Foreskin keratinocyte (primary cell): ENCODE measurements at places on chromosomes 5 and 9.
A peak's percentile ranks its signal among the peaks of the same experiment; 100 is the strongest.

- DNase-seq, result no peak
Measured at GRCh38 chr5:159038907-159039306, 60.8 kb downstream of the EBF1 start.

DNA sequence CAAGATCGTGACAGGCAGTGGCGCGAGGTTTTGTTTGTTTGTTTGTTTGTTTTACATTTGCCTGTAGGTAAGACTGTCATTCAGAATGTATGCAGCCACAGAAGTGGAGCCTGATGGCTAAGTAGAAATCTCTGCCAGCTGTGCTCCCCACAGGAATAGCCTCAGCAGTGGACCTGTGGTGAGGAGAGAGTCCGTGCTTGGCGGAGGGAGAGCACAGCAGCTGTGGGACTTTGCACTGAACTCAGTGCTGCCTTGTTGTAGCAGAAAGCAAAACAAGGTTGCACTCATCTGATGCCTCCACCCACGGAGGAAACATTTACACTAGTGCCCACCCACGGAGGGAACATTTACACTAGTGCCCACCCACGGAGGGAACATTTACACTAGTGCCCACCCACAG, 4.4 kb upstream of the ZNF782 start:
- DNase-seq, result no peak

GRCh38 chr5:58255970-58256369, 203.9 kb downstream of the PLK2 start:
- no peak for DNase-seq

GRCh38 chr9:133740911-133741310, 2.8 kb upstream of the SARDH start:
- no peak for DNase-seq

GRCh38 chr9:18014556-18014955, 435.7 kb downstream of the SH3GL2 start:
- peak; percentile 13 for DNase-seq

GRCh38 chr9:88984543-88984883, 6.8 kb upstream of the S1PR3 start:
- peak; percentile 57 for DNase-seq

- peak; percentile 47 for DNase-seq
Measured at GRCh38 chr9:71303351-71303750, 181.9 kb upstream of the TRPM3 start.

DNA sequence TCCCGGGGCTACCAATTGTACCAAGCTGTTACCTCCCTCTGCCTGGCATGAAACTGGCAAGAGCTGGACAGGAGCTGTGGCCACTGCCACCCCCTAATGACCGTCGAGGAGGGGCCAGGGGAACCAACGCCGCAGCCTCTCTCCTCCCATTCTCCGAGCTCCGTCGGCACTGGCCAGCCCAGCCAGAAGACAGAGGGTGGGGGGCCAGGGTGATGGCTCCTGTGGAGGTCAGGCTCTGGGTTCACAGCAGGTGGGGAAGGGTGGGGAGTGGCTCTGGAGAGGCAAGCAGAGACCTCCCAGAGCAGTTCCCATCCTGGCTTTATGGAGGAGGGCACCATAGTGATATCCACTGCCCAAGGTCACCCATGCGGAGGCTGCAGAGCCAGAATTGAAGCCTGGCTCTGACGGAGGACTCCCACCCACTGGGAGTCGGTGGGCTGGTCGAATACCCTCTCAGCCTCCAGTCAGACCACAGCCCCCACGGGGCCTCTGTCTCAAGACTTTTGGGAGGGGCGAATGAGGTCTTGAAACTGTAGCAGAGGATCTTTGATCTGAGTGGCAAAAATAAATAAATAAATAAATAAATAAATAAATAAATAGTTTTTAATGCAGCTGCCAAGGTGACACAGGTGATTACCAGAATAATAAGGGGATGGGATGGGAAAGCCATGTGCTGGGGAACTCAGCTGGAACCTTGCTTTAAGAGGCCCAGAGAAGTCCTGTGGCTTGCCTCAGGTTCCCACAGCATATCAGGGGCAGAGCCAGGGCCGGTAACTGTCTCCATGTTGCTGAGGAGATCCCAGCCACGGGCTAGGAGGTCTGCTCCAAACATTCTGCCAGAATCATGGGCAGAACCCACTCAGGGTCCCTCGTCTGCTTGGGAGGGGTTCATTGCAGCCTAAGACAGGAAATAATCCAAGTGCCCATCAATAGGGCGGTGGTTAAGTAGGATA, 42.5 kb upstream of the NEURL1B start:
- DNase-seq, result no peak

DNA sequence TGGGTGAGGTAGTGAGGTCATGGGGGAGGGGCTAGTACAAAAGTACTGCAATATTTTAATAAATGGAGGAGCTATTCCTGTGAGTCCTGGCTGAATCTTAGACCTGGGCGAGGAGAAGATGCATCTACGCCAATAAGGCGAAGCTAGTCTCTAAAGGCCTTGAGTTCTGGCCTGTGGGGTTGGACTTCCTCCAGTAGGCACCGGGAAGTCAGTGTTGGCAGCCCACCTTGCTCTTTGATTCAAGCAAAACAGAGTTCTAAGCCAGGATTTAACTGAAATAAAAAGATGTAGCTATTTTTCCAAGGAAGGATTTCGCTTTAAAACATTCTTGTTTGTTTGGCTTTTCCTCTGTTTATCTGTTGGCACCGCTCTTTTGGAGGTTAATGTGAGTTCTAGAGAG, 244.6 kb downstream of the KIF4B start:
- DNase-seq, result no peak

DNA sequence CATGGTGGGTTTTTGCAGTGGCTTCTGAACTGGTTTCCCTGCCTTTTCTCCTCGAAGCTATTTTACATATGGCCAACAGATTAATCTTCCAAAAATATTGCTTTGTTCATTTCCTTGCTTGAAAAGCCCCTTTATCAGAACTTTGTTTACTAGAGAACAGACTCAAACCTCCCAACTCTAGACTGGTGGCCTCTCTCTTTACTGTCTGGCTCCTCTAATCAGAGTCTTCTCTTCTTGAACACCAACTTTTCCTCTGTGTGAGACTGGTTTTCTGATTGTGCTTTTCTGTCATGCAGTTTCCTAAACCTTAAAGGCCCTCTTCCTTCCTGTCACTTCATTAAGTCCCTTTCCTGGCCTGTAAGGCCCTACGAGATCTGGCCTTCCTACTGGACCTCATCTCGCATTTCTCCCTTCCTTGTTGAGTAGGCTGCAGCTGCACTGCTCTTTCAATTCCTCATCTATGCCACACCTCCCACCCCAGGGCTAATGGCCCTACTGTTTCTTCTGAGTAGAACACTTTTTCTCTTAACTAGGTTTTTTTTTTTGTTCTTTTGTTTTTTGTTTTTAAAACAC, 5.7 kb downstream of the C9orf43 start:
- no peak for DNase-seq
